ENCODE measurements at places on chromosomes 1 and 21.

GRCh38 chr1:26677306-26678115 is 18.3 kb upstream of the ARID1A start:
- DNase-seq: peak; percentile 58

DNA sequence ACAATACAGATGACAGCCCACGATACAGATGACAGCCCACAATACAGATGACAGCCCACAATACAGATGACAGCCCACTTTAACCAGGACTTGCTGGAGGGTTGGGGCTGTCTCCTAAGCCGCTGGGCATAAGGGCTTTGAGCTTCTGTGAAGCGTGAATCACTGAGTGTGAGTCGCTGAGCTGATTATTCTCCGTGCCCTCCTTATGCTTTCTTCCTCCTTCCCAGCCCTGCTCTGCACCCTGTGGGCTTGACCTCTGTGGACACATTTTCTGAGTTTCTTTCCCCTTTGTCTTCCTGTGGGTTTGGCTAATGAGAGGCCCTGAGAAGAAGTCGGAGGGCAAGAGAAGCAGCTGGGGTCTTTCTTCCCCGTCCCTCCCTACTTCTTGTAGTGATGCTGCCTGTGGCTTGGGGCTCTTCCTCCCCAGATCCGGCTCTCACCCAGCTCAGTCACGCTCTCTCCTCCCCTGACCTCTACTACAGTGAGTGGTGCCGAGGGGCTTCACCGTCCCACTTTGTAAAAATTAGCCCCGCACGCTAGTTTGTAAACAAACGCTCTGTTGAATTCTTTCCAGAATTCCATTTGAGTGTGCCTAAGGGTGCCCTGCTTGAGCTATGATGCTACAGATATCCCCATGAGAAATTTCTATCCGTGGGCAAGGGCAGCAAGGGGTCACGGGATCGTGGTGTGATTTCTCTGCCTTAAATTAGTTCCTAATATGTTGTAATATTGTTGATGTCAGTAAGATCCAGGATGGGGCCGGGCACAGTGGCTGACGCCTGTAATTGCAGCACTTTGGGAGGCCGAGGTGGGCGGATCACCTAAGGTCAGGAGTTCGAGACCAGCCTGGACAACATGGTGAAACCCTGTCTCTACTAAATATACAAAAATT is 46.4 kb upstream of the SOD1 start:
- DNase-seq: peak; percentile 22

DNA sequence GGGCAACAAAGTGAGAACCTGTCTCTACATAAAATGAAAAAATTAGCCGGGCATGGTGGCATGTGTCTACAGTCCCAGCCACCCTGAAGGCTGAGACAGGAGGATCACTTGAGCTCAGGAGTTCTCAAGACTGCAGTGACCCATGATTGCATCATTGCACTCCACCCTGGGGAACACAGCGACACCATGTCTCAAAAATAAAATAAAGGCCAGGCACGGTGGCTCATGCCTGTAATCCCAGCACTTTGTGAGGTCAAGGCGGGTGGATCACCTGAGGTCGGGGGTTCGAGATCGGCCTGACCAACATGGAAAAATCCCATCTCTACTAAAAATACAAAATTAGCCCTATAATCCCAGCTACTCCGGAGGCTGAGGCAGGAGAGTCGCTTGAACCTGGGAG is 20.1 kb downstream of the ANKRD13C start:
- no peak for DNase-seq

- DNase-seq: no peak
Measured at GRCh38 chr1:154813300-154813816, 56.7 kb downstream of the KCNN3 start.

DNA sequence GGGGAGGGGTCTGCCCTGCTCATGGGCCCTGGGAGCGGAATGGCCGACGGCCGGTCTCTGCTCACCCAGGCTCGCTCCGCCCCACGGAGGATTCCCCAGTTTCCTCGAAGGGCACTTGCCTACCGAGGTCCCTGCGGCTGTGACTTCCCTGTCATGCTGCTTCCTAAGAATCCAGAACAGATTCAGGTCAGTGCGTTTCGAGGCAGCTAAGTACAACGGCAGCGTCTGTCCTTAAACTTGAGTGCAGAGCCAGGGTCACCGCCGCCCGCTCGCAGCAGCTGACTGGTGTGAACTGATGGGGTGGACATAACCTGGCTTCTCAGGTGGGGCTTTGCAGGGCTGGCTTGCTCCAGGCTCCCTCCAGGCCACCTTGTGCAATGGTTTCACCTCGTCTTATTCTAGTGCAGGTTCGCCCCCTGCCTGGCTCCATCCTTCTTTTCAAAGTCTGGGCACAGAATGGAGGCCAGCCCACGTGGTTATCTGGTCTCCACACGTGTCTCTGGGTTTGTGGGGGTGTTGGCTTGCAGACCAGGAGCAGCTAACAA is 7.6 kb upstream of the C1orf174 start:
- DNase-seq: no peak

GRCh38 chr1:153882296-153882912 is 40.4 kb downstream of the GATAD2B start:
- peak; percentile 13 for DNase-seq

Measured in fibroblast of skin of right quadriceps (primary cell).